NCI-H1436 (cell line): ENCODE measurements at places on chromosomes 11 and 22.

GRCh38 chr11:62427630-62428233 lies 8.9 kb downstream of the SCGB1A1 start:
- DNase-seq = no peak

DNA sequence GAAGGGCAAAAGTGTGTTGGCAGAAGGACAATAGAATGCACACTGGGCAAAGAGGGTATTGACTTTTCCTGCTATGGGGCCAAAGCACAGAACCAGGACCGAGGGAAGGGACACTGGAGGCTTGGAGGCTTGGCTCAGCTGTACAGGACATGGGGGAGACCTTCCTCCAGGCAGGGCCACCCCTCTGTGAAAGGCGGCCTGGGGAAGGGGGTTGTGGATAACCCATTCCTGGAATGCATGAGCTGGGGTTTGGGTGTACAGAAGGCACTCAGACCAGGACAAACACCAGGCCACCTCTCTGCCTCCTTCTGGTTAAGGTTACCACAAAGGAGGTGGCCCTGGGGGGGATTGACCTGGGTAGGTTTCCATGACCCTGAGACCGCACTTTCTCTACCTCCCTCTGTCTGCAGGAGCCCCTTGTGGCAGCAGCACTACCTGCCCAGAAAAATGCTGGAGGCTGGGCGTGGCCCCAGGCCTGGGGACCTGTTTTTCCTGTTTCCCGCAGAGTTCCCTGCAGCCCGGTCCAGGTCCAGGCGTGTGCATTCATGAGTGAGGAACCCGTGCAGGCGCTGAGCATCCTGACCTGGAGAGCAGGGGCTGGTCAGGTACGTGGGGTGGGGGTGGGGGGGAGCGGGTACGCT lies 9.6 kb downstream of the P2RY2 start:
- no peak for DNase-seq

- no peak for DNase-seq
These were observed 29.3 kb upstream of the OR10D3 start for GRCh38 chr11:124153821-124154220.

GRCh38 chr11:130674686-130675308 lies 226.4 kb downstream of the ADAMTS15 start:
- no peak for DNase-seq

GRCh38 chr22:36659762-36660509 lies 43.6 kb downstream of the CACNG2 start:
- peak; percentile 40 for DNase-seq

DNA sequence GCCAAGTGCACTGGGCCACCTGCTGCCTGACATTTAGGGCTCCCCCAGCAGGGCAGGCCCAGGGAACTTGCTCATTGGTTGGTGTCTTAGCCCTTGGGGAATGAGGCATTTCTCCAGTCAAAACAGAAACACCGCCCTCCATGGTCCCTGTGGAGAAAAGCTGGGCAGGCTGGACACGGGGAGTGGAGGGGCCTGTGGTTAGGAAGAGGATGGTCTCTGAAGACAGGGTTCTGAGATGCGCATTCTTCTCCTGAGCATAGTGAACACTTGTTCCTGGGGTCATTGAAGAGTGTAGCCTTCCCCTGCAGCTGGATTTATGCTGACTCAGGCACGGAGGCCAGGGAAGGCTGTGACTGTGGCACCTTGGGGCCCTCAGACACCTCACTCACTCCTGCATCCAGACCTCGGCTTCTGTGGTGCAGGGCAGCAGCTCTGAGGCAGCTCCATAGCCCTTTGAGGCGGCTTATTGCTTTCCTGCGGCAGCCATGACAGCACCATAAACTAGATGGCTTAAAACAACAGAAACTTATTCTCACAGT lies 8.2 kb downstream of the TSPAN18 start:
- DNase-seq = no peak

DNA sequence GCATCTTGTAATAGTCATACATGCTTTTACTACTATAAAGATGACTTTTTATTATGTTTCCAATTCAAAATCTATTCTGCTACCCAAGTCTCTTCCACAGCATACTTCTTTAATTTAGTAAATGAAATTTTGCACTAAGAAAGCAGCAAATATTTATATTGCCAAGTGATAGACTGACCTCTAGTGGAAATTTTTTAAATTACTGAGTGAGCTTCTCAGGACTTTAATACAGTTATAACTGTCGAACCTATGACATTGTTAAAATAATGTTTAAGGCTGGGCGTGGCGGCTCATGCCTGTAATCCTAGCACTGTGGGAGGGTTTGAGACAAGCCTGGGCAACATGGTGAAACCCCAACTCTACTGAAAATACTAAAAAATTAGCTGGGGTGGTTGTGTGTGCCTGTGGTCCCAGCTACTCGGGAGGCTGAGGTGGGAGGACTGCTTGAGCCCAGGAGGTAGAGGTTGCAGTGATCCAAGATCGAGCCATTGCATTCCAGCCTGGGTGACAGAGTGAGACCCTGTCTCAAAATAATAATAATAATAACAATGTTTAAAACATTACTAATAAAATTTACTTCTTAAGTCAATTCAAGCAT lies 27.3 kb downstream of the STK33 start:
- DNase-seq = peak; percentile 45

- no peak for DNase-seq
These were observed at the start of gene GPHA2 for GRCh38 chr11:64935359-64936081. Gene GPHA2, minus strand, starts transcription at chr11:64935893. Its CDS starts 433 bp downstream, at chr11:64935460.

DNA sequence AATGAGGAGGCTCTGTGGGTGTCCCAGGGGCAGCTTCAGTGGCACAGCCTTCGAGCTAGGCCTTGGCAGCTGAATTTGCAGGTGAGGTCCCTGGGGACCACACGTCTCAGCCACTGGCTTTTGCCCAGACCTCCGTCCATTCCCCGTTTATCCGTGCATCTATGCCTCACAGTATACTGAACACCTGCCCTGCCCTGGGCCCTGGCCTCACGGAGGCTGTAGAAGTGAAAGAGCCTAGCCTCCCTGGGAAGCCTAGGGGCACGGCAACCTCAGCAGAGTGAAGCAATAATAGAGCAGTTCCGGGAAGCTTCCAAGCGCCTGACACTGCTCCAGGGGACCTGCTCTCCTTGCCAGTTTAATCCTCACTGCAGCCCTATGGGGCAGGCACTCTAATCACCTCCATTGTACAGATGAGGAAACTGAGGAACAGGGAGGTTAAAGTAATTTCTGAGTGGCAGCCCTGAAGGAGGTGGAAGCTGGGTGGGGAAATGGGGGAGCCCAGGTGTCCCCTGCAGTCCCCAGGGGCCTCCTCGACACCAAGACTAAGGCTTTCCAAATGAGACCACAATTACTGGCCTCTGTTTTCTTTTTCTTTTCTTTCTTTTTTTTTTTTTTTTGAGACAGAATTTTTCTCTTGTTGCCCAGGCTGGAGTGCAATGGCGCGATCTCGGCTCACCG lies 2.7 kb upstream of the NFAM1 start:
- no peak for DNase-seq

GRCh38 chr22:48954781-48955311 lies 872.8 kb downstream of the BRD1 start:
- DNase-seq = no peak

DNA sequence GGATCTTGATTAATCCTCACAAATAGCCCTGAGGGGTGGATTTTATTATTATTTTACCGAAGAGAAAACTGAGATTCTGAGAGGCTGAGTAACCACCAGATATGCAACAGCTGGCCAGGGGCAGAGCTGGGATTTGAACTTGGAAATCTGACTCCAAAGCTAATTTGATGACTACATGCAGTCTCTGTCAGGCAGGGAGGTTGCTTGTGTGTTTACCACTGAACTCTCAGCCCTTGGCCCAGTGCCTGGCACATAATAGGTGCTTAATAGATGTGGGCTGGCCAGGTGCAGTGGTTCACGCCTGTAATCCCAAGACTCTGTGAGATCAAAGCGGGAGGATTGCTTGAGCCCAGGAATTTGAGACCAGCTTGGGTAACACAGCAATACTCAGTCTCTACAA lies 121.7 kb upstream of the CRYBB3 start:
- peak; percentile 8 for DNase-seq

GRCh38 chr22:31104869-31105268 lies 2.5 kb downstream of the SELENOM start:
- DNase-seq = no peak

DNA sequence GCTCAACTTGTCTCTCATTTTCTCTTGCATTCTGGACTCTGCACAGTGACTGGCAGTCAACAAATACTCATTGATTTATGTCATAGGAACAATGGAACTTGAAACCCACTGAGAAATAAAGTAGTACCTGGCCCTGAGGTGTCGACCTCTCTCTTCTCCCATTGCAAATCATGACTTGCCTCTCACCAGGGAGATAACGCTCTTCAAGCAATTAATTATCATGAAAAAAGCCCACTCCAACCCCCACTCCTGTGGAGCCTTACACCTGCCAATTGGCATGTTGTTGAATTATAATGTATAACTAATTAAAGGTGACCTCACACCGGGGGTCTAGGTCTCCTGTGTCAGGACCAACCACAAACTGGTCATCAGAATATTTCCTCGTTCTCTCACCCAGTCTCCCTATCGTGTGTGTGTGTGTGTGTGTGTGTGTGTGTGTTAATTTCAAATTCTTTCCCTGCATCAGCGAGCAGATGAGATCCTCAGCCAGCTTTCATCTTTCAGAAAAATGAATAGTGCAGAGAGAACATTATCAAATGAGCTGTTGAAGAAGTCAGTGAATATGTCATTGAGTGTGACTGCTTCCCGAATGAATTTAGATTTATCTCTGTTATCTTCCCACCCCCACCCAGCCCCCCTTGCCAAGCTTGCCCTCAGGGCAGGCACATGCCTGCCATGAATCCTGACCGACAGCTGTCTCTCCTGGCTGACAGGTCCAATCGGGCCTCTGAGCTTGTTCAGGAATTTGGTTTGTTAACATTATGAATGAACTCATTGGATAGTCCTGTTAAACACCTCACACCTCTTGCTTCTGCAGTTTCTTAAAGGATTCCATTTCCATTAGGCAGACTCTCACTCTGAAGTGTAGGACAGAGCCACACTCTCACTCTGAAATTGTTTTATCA lies 357.4 kb downstream of the INSC start:
- DNase-seq = no peak

GRCh38 chr11:34155757-34156062 lies 50.3 kb downstream of the NAT10 start:
- no peak for DNase-seq

DNA sequence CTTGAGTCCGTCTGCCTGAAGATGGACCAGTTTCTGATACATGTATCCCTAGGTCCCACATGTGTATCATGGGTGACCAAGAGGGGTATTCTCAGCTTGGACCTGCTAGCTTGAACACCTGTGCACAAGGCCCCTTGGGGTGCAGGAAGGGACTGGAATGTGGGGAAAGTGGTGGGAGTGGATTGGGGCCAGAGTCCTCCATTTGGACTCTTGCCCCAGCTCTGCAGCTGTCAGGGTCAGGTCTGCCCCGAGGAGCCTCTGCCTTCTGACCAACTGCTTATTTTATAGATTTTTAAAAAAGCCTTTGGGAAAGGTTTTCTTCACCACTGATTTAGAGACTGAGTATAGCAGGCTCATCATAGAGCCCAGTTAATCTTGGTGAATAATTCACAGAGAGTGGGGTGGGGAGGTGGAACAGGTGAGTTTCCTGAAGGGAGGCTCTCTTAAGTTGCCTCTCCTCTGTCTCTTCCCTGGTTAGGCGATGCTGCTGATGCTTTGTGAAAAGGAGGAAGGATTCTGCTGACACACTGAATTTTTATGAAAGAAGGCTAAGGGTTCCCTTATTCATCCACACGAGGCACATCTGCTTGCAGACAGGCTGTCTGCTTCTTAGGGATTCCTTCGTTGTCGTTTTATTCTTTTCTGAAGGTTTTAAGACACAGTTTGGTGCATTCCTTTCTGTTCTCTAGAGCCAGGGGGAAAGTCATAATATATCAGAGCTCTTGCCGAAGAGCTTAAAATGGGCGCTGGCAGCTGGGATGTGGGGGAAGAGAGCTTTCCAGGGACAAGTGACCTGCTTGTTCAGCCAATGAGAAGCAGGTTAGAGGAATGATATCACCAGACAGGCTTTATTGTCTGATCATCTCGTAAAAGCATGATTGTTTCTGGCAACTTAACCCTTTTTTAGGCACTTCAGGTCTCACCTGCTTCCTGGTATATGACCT lies 19.9 kb downstream of the TRIM44 start:
- peak; percentile 52 for DNase-seq

GRCh38 chr22:36301851-36302250 lies 48.9 kb downstream of the APOL1 start:
- DNase-seq = no peak

GRCh38 chr11:15586741-15587473 lies 472.2 kb downstream of the INSC start:
- no peak for DNase-seq

GRCh38 chr11:128604723-128605122 lies 17.4 kb upstream of the ETS1 start:
- DNase-seq = no peak

DNA sequence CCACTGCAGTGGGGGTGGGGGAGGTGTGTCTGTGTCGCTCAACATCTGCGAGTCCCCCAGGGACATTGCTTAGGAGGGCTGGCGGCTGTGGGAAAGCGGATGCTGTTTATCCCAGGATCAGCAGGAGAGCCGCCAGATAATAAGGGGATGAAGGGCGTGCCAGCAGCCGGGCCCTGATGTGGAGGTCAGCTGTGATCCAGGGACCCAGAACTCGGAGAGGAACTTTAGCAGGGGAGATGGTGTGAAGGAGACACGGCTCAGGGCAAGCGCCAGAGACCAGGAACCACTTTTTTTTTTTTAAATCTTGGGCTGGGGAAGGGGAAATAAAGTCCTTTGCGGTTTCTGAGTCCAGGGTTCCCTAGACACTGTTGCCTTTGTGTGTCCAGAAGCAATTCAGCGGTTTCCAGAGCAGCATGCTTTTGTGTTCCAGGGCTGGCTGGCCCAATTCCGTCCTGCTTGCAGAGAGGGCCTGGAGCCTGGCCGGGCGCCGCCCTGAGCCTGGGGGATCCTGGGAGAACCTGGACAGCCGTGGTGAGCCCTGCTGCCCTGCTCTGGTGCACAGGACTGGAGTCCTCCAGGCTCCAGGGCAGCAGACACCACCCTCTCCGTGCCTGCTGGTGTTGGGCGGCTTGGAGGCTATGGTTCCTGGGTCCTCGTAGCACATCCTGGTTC lies at the start of gene GRAMD4:
GRAMD4 (plus strand) TSS at position 557 of the 672 bp plus-strand sequence. CDS start 6,414 bp downstream, outside the sequence.
- DNase-seq = peak; percentile 20

DNA sequence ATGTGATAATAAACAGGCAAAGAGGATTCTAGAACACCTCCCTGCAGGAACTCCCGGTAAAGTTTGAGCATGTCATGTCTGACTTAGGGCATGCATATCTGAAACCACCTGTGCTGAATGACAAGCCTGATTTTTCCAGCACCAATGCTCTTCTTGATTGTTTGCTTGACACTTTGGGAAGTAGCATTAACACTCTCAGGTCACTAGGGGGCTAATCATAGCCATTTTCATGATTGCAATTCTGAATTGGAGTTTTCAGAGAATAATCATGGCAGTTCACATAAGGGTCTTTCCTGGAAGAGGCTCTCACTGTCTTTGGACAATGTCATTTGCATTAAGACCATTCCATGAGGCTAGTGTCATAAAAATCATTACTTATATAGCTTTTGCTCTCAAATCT lies 234.4 kb upstream of the MTNR1B start:
- no peak for DNase-seq
